Muscle of leg (tissue), 16 donors: ENCODE measurements at places on chromosomes 6 and 20. TPM values are rescaled to one million over a fixed set of nuclear protein-coding genes. Genes with fewer than 3 reads are reported as not detected.

DNA sequence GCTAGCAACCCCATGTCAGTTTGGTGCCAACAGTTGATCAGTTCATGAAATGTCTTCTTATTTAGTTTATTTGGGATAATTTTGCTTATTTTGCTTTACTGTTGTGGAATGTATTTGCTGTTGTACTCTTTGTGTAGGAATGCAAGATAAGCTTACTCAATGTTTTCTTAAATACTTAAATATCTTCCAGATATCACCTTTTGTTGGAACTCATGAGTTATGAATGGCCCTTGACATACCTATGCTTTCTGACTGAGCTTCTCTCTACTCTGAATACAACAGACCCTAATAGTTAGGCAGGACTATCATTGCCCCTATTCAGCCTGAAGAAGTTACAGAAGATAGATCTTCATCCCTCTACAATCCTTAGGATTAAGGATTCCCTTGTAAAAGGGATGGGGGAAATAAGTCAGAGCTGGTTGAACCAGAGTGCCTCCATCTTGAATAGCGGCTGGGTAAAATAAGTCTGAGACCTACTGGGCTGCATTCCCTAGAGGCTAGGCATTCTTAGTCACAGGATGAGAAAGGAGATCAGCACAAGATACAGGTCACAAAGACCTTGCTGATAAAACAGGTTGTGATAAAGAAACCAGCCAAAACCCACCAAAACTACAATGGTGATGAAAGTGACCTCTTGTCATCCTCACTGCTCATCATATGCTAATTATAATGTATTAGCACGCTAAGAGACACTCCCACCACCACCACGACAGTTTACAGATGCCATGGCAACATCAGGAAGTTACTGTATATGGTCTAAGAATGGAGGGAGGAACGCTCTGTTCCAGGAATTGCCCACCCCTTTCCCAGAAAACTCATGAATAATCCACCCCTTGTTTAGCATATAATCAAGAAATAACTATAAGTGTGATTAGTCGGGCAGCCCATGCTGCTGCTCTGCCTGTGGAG, 196.9 kb downstream of the AKAP7 start:
- DNase-seq, result no peak

GRCh38 chr6:75849329-75850025, 100.4 kb downstream of the MYO6 start:
- no peak for DNase-seq

Gene BEND6
- 0.27 TPM for total RNA-seq

Gene PRICKLE4
- total RNA-seq, result 2.6 TPM

Gene HLA-DQB1
- total RNA-seq, result 3.8 TPM
